ENCODE measurements at places on chromosomes 5 and 9.

- DNase-seq: no peak
These were observed 13.3 kb downstream of the NUP214 start for GRCh38 chr9:131138676-131139075.

- DNase-seq: no peak
These were observed 180.8 kb downstream of the ASTN2 start for GRCh38 chr9:117234103-117234502.

DNA sequence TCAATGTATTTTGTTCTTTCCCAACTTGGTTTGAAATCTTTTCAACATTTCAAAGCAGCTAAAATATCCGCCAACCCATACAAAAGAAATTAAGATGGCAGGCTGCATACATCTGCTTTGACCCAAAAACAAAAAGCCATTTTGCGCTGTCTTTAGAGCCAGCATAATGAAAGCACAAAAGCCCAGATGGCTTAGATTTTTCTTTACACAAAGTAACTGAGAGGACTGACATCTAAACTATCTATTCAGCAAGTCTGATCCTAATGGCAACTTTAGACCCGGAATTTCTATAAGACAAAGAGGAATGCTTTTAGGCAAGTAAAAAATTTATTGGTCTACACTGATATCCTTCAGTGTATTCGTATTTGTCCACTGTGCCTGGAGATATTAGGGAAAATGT, 86.3 kb downstream of the MYO10 start:
- DNase-seq: no peak

- DNase-seq: no peak
These were observed 34.7 kb downstream of the MSX2 start for GRCh38 chr5:174759091-174759490.

DNA sequence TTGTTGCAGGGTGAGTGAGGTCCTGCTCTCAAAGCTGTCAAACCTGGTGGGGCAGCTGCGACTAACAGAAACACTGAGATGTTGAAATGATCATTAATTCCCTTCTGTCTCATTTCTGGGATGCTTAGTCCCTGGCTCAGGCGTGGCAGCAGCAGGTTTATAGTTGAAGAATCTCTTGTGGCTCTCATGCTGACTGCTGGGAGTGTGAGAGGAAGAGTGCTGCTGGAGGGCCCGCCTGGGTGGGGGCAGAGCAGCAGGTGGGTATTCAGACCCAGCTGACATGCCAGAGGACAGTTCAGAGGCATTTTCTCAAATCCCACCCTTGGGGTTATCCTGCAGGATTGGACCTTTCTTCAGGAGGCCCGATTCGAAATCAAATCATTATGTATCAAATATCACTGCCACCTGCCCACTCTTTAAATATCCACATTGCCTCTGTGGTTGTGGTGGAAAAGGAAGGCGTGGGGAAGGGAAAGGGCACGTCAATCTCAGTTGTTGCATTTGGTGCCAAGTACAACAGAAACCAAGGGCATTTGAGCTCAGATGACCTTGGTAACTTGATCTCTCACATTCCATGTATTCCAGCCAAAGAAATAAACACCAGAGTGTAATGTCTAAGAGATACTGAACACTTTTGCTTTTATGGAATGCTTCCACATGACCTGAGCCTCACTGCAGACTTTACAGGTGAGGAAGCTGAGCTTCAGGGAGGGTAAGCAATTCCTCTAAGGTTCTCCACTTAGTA, 224.3 kb downstream of the AOPEP start:
- DNase-seq: no peak

- no peak for DNase-seq
These were observed 34.2 kb downstream of the NDUFS6 start for GRCh38 chr5:1835431-1835830.

GRCh38 chr5:95671826-95672225, 11.0 kb downstream of the SPATA9 start:
- no peak for DNase-seq

DNA sequence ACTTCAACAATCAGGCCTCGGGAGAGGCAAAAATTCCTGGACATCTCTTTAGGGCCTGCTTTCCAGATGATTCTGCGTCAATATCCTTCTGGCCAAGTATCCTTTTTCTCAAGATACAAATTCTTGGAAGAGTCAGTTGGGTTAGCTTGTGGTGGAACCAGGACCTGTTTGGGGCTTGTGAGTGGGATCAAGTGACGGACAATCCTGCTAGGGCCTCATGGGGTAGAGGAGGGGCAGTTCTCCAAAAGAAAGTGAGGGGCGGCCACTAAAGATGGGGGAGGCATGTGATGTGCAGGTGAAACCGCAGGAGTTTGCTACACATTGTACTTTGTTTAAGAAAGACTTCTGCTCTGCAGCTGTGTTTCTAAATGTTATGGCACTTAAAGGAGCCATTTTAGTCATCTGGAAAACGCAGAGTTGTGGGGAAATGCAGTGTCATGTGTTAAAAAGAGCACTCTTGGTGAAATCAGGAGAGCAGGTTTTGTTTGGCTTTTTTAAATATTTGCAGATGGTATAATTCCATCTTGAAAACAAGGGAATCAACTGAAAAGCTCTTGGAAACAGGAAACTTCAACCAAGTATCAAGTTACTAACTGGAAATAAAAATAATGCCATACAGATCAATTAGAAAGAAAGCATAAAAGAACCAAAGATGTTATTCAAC, 27.4 kb upstream of the GSN start:
- no peak for DNase-seq

DNA sequence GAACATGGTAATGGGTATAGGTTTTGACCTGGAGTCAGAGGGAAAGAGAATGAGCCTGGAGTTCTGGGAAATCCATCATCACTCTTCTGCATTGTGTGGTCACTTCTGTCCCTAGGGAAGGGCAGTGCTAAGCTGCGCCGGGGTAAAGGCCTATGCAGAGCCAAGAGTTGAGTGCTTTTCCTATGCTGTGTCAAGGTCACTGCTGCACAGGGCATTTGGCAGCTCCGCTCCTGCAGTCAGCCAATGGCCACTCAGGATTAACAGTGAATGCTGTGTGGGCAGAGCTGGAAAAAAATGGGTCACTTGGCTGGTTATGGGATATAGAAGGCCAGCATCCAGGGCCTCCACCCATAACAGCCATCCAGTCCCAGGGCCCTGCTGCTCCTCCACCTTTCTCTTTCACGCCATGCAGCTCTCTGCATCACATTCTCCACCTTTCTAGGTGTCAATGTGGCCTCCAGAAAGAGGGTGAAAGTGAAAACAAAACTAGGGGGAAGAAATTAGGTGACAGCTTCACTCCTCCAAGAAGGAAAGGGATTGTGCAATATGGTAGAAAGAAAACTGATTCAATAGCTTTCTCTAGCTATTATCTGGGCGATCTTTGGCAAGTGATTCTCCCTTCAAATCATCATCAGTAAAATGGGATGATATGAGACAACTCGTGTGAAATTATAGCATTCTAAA, 279.3 kb upstream of the ANKRD55 start:
- DNase-seq: no peak

- no peak for DNase-seq
These were observed 706.6 kb upstream of the RGMB start for GRCh38 chr5:98066910-98067309.

GRCh38 chr9:130835441-130836298, 616 bp downstream of the ABL1 start:
- DNase-seq: no peak

GRCh38 chr5:39209924-39210323, 9.4 kb downstream of the FYB1 start:
- no peak for DNase-seq

GRCh38 chr5:109619021-109619460, 70.7 kb upstream of the MAN2A1 start:
- no peak for DNase-seq

DNA sequence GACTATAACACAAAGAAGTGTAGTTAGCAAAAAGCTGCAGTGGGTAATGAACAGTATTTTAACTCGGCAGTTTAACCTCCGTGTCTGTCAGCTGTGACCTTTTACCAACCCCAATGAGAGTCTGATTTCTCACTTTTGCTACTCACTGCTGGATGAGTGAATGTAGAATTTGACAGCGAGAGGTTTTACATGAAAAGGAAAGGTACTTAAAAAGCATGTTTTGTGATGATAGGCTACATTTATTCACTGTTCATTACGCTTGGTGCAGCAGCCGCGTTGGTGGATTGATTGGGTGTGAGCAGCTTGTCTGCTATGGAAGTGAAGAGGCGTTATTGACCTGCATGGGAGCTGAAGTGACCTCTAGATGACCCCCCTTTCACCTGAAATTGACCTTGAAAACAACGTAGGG, 867.7 kb downstream of the NR2F1-AS1 start:
- DNase-seq: no peak
